ENCODE measurements at places on chromosomes 13 and 19.

DNA sequence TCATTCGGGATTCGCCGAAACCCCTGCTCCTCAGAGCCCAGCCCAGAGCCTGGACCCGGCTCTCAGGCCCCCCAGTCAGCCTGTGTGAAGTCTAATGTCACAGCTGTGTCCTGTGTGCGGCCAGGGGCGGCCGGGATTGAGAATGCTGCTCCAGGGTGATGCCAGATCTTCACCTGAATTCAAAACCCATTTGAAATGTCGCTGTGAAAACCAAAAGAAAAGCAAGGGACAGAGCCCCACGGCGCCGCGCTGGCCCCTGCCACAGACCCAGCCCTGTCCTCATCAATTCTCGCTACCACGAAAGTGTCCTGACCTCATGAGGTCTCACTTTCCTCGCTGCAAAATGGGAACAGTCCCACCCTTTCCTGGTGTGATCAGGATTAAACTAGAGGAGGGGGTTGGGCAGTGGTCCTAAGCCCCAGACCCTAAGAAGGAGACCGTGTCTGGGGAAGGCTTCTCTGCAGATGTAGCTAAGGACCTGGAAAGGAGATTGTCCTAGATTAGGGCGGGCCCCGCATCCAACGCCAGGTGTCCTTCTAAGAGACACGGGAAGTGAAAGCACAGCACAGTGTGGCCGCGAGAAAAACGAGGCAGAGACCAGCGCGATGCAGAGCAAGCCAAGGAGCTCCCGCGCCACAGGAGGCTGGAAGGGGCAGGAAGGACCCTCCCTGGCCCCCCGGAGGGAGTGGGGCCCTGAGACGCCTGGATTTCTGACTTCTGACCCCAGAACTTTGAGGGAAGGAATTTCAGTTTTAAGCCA, 34.0 kb upstream of the SPACA7 start:
- DNase-seq, result no peak

DNA sequence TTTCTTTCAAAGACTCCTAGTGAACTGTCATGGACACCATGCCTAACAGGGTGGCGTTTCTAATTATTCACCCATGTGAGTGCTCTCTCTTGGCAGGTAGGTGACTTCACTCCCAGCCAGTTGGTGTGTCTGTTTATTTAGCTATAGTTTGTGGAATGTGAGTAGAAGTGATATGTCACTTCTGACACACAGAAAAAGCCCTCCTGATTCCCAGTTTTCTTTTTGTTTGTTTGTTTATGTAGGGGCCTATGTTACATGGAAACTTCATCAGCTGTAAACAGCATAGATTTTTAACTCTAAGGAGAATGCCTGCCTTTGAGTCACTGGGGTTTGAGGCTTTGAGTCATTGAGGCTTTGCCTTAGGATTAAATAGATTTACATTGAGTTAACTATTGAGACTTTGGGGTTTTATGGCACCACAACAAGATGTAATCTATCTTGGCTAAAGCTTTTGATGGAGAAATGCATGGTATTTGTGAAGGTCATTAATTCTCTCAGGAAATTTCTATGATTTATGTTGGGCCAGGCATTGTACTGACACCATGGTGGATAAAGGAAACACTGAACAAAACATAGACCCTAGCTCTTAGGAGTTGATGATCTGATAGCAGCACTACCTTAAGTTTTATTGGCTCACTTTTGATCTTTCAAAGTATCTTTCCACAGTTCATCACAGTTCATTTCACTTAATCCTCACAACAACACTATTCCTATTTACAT, 45.3 kb downstream of the UFM1 start:
- no peak for DNase-seq

GRCh38 chr13:74090397-74090796, 43.8 kb downstream of the KLF12 start:
- DNase-seq, result no peak

- no peak for DNase-seq
Observed at GRCh38 chr19:33256261-33256660, 30.6 kb upstream of the SLC7A10 start.

DNA sequence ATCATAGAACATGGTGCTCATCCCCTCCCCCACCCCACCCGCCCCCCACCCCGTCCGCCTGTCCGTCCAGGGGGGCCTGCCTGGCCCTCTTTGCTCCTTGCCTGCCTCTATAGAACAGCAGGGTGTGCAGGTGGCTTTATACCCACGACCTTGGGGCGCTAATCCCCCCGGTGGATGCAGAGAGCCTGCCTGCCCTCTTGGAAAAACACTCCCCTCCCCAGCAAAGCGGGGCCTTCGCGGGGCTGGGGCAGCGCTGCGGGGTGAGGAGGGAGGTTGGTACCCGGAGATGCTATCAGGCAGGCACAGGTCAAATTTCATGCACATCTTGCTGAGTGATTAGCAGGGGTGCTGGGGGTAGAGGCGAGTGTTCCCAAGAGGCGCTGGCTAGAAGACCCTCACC, 21.9 kb downstream of the RFX1 start:
- DNase-seq, result no peak

- no peak for DNase-seq
Observed at GRCh38 chr13:88022431-88023208, 351.4 kb downstream of the SLITRK5 start.

DNA sequence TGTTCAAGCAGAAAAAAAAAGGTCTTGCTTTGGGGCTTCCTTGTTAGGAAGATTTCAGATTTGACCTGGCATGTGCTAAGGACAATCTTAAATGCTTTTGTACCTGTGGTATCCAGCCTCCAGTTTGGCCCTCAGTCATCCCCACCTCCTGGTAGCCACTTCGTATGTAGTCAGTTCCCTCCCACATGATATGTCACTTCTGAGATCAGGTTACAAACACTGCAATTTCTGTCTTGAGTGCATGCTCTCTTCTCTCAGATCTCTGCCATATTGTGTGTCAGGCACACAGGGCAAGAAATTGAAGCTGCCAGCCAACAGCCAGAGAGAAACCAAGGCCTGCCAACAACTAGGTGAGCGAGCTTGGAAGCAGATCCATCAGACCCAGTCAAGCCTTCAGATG, 60.3 kb upstream of the STARD13 start:
- no peak for DNase-seq

DNA sequence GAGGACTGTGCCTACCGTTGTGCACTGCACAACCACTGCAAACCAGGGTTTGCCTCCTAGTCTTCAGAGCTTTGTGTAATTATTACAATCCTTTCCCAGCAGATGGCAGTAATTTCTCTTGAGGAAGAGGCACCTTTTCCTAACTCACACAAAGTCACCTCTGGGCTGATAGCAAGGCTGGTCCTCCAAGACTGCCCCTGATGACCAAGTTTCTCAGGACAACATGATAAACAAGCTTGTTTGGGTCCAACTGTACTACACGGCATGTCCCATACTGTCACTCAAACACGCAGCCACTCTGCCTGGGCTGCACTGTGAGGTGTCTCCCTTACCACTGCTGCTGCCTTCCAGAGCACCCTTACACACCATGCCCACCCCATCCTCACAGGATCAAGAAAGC, 39.3 kb downstream of the RFXAP start:
- no peak for DNase-seq

DNA sequence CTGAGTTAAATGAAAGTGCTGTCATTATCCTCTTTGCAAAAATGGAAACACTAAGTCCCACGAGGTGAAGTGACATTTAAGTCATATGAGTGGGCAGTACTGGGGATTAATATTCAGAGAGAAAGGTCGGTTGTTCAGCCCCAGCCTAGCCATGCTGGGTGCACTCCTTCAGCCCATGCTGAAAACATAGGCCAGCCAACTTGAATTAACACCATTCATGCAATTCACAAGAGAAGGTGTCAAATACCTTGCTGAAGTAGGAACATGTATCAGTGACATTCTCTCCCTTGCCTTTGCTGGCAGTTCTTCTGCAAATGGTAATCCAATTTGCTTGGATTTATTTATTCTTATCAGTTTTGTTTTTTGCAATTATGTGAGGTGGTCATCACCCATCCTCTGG, 256.3 kb downstream of the DNAJC15 start:
- no peak for DNase-seq

GRCh38 chr13:23889615-23890607, 711 bp upstream of the MIPEP start:
- DNase-seq, result no peak

- DNase-seq, result no peak
Observed at GRCh38 chr13:48901781-48902180, 73.9 kb upstream of the FNDC3A start.

DNA sequence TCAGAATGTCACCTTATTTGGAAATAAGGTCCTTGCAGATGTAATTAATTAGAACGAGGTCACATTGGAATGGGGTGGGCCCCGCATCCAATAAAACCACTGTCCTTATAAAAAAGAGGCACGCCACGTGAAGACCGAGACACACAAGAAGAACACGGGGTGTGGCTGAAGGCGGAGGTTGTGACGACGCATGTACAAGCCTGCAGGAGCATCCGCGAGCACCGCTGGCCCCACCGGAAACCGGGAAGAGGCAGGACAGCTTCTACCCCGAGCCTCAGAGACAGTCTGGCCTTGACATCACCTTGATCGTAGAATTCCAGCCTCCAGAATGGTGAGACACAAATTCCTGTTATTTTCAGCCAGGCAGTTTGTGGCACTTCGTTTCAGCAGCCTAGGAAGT, 177.9 kb downstream of the COL4A1 start:
- no peak for DNase-seq

DNA sequence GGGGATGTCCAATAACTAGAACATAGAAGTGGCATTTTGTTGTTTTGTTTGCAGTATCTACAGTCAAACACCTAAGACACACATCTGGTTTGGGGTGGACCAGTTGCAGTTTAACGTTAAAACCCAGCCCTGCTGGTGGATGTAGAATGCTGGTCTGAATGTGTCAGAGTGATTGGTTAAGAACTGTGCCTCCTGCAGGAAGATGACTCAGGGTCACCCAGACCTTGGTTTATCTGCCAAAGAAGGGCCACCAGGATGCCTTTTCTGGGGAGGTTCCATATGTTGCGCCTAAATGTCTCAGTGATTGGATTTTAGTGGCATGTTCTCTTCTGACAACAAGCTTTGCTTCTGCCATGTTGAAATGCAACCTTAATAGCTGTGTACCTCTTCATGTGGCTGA, 23.1 kb downstream of the ZNF536 start:
- DNase-seq, result no peak

GRCh38 chr19:23523863-23524262, 128.6 kb upstream of the ZNF91 start:
- no peak for DNase-seq

- no peak for DNase-seq
Observed at GRCh38 chr13:110576070-110576394, 14.5 kb upstream of the RAB20 start.

- no peak for DNase-seq
Observed at GRCh38 chr13:51271528-51272085, 49.4 kb downstream of the FAM124A start.

- no peak for DNase-seq
Observed at GRCh38 chr19:29643361-29643935, 21.8 kb upstream of the PLEKHF1 start.

- DNase-seq, result no peak
Observed at GRCh38 chr13:27634231-27634630, 12.5 kb downstream of the POLR1D start.

- DNase-seq, result no peak
Observed at GRCh38 chr13:88472316-88472715, 801.1 kb downstream of the SLITRK5 start.

DNA sequence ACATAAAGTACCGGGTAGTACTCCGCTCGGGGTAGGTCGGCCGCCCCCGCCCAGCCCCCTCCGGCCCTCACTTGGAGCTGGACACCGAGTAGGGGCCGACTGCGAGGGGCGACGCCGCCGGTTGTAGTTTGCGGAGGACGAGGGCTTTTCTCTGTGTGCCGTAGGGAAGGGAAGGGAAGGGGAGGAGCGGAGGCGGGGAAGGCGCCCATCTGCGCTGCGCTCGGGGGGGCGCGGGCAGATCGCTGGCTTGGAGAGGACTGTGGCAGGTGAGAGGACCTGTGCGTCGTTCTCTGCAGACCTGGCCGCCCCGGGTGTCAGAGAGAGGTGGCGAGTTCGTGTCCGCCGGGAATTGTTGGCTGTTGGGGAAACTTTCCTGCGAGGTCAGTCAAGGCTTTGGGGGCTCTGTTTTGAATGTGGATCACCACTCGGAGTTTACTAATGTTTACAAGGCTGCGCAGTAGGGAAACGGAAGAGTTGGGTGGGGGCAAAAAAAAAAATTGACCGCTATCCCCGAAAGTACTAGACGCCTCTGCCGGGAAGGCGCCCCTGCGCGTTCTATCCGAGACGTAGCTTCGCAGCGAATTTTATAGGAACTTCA, 1.4 kb downstream of the ING1 start:
- DNase-seq, result no peak

- DNase-seq, result no peak
Observed at GRCh38 chr13:65584126-65584525, 1646.0 kb downstream of the PCDH9 start.

- no peak for DNase-seq
Observed at GRCh38 chr13:98648686-98649085, 71.8 kb upstream of the STK24 start.

DNA sequence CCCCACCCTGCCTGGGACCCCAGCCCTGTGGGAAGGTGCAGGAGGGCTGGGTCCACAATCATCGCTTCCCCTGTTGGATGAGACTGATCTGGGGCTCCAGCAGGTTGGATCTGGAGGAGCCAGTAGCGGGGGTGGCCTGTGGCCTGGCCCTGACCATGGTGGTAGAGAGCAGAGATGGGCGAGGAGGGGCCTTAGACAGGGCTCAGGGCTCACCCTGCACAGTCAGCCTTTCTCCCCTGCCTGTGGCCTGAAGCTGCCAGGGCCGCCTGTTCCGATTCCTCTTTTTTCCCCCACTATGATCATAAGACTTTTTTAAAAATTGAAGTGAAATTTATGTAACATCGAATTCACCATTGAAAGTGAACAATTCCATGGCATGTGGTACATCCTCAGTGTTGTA, 18.2 kb downstream of the SIN3B start:
- no peak for DNase-seq

GRCh38 chr13:102907016-102907756, 61.4 kb downstream of the ERCC5 start:
- DNase-seq, result no peak

DNA sequence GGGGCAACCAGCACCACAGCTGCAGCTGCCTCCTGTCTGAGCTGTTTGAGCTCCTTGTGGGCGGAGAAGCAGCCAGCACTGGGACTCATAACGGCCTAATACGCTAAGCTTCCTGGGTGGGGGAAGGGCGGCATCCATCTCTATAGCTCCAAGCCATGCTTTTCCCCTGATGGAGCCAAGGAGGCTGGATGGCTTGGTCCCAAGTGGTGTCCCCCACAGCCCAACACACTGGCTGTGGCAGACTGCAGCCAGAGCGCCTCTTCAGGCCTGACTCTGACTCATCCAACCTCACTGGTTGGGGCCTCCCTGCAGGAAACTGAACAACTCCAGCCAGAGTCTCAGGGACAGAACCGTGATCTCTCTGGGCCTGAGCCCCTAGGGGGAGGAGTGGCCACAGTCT, 537.3 kb downstream of the SUCLA2 start:
- no peak for DNase-seq

Measured in NCI-H1048 (cell line).